ENCODE measurements at places on chromosomes 4 and X.
A peak's percentile ranks its signal among the peaks of the same experiment; 100 is the strongest.

DNA sequence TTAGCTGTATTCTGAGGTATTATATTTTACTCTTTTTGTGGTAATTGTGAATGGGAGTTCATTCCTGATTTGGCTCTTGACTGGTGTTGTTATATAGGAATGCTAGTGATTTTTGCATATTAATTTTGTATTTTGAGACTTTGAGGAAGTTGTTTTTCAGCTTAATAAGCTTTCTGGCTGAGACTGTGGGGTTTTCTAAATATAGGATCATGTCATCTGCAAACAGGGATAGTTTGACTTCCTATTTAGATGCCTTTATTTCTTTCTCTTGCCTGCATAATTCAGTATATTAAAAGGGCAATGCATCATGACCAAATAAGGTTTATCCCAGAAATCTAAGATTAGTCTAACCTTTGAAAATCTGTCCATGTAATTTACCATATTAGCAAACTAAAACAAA, 44.7 kb upstream of the EPGN start:
- no peak for DNase-seq

- DNase-seq: no peak
Measured at GRCh38 chr4:76723924-76724323, 174.0 kb downstream of the SOWAHB start.

DNA sequence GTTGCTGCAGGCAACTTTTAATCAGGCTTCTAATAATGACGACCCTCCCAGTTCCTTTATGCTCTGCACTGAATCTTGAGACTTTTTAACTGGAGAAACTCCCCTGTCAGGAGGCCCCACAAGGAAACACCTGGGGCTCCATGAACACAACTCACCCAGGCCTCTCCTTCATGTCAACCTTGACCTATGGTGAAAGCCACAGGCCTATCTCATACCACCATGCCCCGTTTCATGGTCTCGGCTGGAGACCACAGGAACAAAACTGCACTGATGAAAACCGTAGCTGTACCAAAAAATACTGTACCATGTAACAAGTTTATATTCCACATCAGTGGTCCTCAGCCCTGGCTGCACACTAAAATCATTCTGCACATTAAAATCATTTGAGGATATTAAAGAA, 57.0 kb downstream of the ZNF827 start:
- no peak for DNase-seq

GRCh38 chr4:66372706-66373105, 702.4 kb upstream of the EPHA5 start:
- no peak for DNase-seq

DNA sequence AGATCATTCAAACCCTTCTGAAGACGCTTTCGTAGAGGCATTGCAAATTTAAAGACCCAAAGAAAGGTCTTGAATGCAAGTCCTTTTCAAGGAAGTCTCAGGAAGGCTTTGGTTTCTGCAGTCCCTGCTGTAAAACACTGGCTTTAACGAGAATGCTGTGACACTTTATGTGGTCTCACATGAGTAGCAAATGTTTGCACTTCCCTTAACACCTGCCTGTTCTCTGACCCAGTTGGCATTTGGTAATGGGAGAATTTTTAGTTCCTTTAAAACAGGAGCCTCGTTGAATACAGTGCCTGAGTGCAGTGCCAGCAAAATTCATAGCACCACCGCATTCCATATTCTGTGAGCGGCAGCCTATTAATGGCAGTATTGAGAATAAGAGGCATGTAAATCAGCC, 330.5 kb upstream of the PRKX start:
- DNase-seq: peak; percentile 84

GRCh38 chr4:142407596-142407995, 438.5 kb downstream of the INPP4B start:
- DNase-seq: no peak

GRCh38 chrX:100409610-100410590, at the start of gene PCDH19:
TSS of gene PCDH19 (minus strand) at chrX:100410273. CDS start at chrX:100408597, 1,676 bp downstream.
- peak; percentile 52 for DNase-seq

- DNase-seq: no peak
Measured at GRCh38 chr4:186216465-186217024, 10.8 kb upstream of the KLKB1 start.

GRCh38 chr4:88802138-88802537, 104.5 kb upstream of the NAP1L5 start:
- no peak for DNase-seq

DNA sequence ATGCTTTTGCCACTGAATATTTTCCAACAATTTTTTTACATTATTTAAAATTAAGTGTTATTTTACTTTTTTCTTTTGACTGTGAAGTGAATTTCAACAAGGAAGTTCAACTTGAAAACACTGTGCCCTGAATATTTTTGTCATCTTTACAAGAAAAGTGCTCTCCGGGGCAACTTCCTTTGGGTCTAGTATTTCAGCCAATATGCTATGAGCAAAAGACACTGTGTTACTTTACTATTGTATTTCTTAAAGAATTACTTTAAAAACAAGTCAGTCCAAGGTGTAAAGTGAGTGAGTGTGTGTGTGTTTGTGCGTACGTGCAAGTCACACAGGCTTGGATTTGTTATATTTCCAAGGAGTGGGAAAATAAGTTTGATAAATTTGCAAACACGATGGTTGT, 7.6 kb upstream of the USP53 start:
- DNase-seq: no peak

GRCh38 chr4:80082693-80083092, 9.7 kb upstream of the ANTXR2 start:
- no peak for DNase-seq

Data from NCI-H1092 treated with DMSO at 0.1 percent for 48 hours (cell line).